ENCODE measurements at places on chromosomes 2 and 18.

DNA sequence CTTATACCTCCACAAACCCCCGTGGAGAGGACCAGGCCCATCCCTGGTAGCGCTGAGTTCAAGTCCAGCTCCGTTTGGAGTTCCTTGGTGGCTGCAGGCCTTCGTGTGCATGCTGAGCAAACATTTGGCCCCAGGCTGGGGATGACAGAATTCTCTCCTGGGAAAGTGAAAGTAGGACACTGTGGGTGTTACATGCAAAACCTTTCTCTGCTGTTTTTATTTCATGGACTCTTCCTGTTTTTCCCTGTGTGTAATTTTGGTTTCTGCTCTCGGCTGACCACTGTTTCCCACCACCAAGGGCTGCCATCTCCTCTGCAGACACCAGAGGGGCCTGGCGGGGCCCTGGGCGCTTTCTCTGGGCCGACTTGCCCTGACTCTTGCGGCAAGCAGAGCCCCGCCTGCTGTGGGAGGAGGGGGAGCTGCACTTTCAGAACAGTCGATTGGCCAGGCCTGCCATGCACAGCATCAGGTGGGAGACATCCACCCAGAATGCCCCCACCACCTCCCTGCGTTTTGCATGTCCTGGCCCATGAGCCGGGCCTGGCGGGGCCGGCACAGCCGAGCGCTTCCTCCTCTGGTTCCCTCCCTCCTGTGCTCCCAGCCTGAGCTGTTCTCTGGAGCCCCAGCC is 102.4 kb downstream of the CABLES1 start:
- H3K27me3 ChIP-seq: no peaks in the 10 kb centered on the region
- H3K4me3 ChIP-seq: peak overlapping the region; percentile 78
- no peaks in the 10 kb centered on the region for H3K36me3 ChIP-seq
- peak overlapping the region; percentile 39 for H3K27ac ChIP-seq
- peak; percentile 59 for DNase-seq
- peaks cover 56% of the 10 kb centered on the region for H3K4me1 ChIP-seq

DNA sequence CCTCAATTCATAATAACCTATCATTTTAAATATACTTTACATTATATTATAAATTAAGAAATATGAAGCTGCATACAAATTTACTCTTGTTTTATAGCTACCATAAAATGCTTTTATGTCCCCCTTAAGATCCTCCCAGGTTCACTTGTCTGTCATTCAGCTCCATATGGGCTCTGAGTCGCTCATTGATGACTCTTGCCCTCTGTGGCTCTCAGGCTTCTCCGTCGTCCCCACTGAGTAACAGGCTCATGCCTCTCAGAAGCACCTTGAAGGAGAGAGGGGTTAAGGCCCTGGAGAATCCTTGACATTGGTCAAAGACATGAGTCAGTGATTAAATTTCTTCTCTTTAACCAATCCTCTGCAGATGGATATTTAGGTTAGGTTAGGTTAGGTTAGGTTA is 6.2 kb upstream of the MCM6 start:
- H3K27me3 ChIP-seq: peaks cover 15% of the 10 kb centered on the region
- no peak for DNase-seq
- H3K36me3 ChIP-seq: no peaks in the 10 kb centered on the region
- H3K4me3 ChIP-seq: no peak overlapping the region

DNA sequence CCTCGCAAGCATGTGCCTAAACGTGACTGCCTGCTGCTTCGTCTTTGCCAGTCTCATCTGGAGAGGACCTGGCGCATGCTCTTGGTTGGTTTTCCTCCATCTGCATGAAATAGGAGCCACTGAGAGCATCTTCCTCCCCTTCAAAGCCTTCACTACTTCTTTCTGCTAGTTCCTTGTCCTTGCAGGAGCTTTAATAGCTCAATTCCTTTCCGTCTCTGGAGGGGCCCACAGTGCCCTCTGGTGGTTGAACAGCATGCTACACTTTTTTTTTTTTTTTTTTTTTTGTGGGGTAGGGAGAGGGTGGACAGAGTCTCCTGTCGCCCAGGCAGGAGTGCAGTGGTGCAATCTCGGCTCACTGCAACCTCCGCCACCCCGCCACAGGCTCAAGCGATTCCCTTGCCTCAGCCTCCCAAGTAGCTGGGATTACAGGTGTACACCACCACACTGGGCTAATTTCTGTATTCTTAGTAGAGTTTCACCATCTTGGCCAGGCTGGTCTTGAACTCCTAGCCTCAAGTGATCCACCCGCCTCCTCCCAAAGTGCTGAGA is 59.6 kb downstream of the SP110 start:
- peaks cover 40% of the 10 kb centered on the region for H3K4me1 ChIP-seq
- peak overlapping the region; percentile 25 for H3K4me3 ChIP-seq
- peak; percentile 41 for DNase-seq
- peaks cover 4% of the 10 kb centered on the region for H3K36me3 ChIP-seq
- H3K27ac ChIP-seq: no peak overlapping the region

DNA sequence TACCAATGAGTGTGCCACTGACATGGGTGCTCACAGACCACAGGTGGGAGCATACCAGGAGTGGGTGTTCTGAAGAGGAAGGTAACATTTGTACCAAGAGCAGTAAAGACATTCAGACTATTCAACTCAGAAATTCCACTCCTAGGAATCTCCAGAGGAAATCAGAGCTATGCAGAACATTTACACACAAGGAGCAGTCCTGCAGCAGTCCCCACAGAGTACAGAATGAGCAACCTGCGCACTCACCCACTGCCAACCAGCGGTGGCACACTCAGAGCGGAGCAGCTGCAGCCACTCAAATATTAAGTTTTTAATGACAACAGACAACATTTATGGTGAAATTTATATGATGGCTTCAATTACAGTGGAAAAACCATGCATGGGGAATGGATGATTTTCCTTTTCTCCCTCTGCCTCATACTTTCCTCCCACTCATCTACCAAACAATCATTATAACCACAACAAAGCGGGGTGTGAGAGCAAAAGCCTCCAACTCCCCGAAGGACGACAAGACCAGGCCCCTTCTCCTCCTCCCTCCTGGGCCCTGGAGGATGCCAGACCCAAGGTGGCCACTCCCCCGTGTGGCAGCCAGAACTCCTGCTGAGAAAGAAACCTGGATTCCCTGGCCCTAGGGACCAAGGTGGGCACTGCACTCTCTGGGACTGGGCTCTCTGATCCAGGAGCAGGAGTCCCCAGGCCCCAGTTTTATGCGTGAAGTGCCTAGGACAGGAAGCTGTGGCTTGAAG is 5.4 kb downstream of the HS6ST1 start:
- H3K27me3 ChIP-seq: no peaks in the 10 kb centered on the region
- H3K36me3 ChIP-seq: peaks cover 1% of the 10 kb centered on the region
- no peak for DNase-seq

DNA sequence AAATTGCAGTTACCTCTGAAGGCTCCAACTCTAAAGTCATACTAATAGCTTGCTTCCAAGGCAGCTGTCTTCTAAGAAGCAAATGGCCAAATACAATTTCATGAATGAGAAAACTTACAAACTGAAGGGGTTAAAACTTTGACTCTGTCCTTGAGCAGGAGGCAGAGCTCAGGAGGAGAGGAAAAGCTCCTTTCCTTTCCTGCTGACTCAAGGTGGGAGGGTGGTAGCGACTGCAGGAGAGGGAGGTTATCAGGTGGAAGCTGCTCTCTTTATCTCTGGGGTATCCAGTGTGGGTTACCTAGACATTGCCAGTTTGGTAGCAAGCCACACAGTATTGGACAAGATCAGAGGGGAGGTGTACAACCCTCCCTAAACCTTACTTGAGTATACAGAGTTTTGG is 2.7 kb upstream of the EFEMP1 start:
- H3K36me3 ChIP-seq: peaks cover 1% of the 10 kb centered on the region
- DNase-seq: no peak
- peaks cover 6% of the 10 kb centered on the region for H3K4me1 ChIP-seq
- no peak overlapping the region for H3K4me3 ChIP-seq
- H3K27ac ChIP-seq: no peak overlapping the region

DNA sequence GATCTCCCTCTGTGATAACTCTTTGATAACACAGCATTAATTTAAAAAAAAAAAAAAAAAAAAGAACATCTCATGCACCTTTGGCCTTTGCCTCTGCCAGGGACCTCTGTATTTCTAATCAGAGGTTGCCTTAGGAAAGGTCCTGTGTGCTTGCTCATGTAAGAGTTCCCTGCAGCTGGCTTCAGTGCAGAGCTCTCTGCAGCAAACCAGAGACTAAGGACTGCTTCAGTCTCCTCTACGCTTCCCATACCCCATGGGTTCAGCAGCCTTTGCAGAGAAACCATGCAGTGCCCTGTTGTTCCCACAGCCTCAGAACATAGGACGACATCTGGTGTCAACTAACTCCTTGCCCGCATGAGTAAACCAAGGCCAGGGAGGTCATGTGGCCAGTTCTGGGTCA is 236.6 kb upstream of the KLHL29 start:
- H3K27me3 ChIP-seq: peaks cover 11% of the 10 kb centered on the region
- H3K4me3 ChIP-seq: no peak overlapping the region
- no peaks in the 10 kb centered on the region for H3K4me1 ChIP-seq
- DNase-seq: no peak

- peaks cover 11% of the 10 kb centered on the region for H3K27me3 ChIP-seq
- DNase-seq: no peak
- peaks cover 16% of the 10 kb centered on the region for H3K4me1 ChIP-seq
- no peak overlapping the region for H3K4me3 ChIP-seq
- no peak overlapping the region for H3K27ac ChIP-seq
Observed at GRCh38 chr2:161824226-161824625, 200.0 kb downstream of the SLC4A10 start.

- peaks cover 17% of the 10 kb centered on the region for H3K4me1 ChIP-seq
- H3K27me3 ChIP-seq: no peaks in the 10 kb centered on the region
- DNase-seq: no peak
- H3K36me3 ChIP-seq: peaks cover 1% of the 10 kb centered on the region
Observed at GRCh38 chr18:13551841-13552733, 174.3 kb downstream of the FAM210A start.

DNA sequence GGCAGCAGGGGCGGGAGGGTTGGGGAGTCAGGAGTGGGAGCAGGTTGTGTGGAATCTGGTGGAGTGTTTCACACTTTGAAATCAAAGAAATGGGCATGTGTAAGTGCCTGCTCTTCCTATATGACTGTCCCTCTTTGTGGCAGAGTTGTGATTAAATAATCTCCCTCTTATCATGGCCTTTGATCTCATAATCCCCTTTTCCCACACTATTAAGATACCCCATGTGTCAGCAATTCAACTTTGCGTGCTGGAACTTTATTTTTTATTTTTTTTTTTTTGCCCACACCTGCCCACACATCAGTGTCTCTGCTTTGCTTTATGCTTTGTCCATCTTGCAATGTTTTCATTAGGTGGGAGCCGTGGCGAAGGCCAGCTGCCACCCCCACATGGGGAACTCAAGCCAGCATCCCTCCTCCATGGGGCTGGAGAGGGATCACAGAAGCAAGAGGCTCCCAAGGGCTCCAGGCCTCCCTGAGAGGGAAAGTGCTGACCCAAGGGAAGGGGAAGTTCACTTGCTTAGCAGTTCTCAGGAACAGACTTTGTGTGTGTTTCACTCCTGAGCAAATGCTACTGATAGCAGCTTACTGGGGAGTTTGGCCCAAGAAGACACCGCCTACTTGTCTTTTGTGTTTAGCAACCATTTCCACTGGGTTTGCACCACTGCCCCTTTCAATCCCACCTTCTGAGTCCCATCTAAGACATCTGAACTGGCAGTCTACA is 243.4 kb downstream of the BCL11A start:
- no peak overlapping the region for H3K27ac ChIP-seq
- no peaks in the 10 kb centered on the region for H3K36me3 ChIP-seq
- no peak for DNase-seq
- H3K4me3 ChIP-seq: no peak overlapping the region

DNA sequence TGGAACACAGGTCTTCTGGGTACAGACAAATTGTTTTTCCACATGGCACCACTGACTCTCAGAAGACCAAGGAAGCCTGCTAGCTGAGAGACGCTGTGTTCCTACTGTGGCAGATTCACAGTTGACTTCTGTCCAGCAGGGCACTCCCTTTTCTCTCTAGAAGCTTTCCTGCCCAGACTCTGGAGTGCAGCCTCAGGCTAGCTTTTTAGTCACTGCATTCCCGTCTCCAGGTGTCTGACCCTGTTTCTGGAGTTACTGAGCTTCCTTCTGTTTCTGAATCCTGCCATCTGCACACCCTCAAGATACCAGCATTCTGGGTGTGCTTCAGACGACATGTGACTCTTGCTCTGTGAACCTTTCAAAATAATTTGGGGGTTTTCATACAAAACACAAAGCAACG is 125.1 kb downstream of the TMEM200C start:
- H3K36me3 ChIP-seq: no peaks in the 10 kb centered on the region
- H3K4me3 ChIP-seq: no peak overlapping the region
- H3K27me3 ChIP-seq: no peaks in the 10 kb centered on the region
- no peaks in the 10 kb centered on the region for H3K4me1 ChIP-seq
- DNase-seq: no peak

- no peak overlapping the region for H3K27ac ChIP-seq
- peaks cover 47% of the 10 kb centered on the region for H3K4me1 ChIP-seq
- H3K27me3 ChIP-seq: no peaks in the 10 kb centered on the region
- DNase-seq: no peak
Observed at GRCh38 chr2:203796248-203797010, 71.1 kb upstream of the CTLA4 start.

- peak overlapping the region; percentile 46 for H3K4me3 ChIP-seq
- H3K4me1 ChIP-seq: peaks cover 30% of the 10 kb centered on the region
- H3K27me3 ChIP-seq: peaks cover 7% of the 10 kb centered on the region
- no peak overlapping the region for H3K27ac ChIP-seq
- no peaks in the 10 kb centered on the region for H3K36me3 ChIP-seq
Observed at GRCh38 chr2:12702168-12703121, 14.3 kb upstream of the TRIB2 start.

- H3K27ac ChIP-seq: peak overlapping the region; percentile 73
- H3K27me3 ChIP-seq: no peaks in the 10 kb centered on the region
- peak; percentile 13 for DNase-seq
- H3K4me1 ChIP-seq: peaks cover 32% of the 10 kb centered on the region
- H3K36me3 ChIP-seq: peaks cover 11% of the 10 kb centered on the region
- H3K4me3 ChIP-seq: no peak overlapping the region
Observed at GRCh38 chr18:74840492-74841167, 243.0 kb downstream of the ZNF407 start.

DNA sequence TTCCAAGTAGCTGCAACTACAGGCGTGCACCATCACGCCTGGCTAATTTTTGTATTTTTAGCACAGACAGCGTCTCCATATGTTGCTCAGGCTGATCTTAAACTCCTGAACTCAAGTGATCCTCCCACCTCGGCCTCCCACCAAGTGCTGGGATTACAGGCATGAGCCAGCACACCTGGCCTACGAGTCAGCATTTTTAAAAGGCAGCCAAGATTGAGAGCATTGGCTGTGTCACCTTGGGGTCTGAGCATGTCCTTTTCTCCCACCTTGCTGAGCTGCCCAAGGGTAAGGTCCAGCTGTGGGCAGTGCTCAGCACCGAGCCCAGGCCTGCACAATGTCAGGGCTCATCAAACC is 142.8 kb upstream of the LMAN1 start:
- no peak overlapping the region for H3K27ac ChIP-seq
- no peaks in the 10 kb centered on the region for H3K4me1 ChIP-seq
- H3K27me3 ChIP-seq: no peaks in the 10 kb centered on the region
- H3K36me3 ChIP-seq: no peaks in the 10 kb centered on the region
- DNase-seq: no peak
- H3K4me3 ChIP-seq: no peak overlapping the region

GRCh38 chr18:45771587-45772480 is 47.9 kb downstream of the SLC14A1 start:
- peaks cover 23% of the 10 kb centered on the region for H3K4me1 ChIP-seq
- no peak overlapping the region for H3K4me3 ChIP-seq
- no peak overlapping the region for H3K27ac ChIP-seq
- H3K27me3 ChIP-seq: peaks cover 51% of the 10 kb centered on the region

Measured in activated T-cell treated with anti-CD3 and anti-CD28 coated beads, Interleukin-2, amount 50 U/mL, for 72 hours (primary cell).